Muscle of back (tissue), 13 donors: ENCODE measurements at places on chromosomes 6 and 20. TPM values are rescaled to one million over a fixed set of nuclear protein-coding genes. Genes with fewer than 3 reads are reported as not detected.
A peak's percentile ranks its signal among the peaks of the same experiment; 100 is the strongest.

The GABRR1 gene
- 1.2 TPM for polyA plus RNA-seq

DNA sequence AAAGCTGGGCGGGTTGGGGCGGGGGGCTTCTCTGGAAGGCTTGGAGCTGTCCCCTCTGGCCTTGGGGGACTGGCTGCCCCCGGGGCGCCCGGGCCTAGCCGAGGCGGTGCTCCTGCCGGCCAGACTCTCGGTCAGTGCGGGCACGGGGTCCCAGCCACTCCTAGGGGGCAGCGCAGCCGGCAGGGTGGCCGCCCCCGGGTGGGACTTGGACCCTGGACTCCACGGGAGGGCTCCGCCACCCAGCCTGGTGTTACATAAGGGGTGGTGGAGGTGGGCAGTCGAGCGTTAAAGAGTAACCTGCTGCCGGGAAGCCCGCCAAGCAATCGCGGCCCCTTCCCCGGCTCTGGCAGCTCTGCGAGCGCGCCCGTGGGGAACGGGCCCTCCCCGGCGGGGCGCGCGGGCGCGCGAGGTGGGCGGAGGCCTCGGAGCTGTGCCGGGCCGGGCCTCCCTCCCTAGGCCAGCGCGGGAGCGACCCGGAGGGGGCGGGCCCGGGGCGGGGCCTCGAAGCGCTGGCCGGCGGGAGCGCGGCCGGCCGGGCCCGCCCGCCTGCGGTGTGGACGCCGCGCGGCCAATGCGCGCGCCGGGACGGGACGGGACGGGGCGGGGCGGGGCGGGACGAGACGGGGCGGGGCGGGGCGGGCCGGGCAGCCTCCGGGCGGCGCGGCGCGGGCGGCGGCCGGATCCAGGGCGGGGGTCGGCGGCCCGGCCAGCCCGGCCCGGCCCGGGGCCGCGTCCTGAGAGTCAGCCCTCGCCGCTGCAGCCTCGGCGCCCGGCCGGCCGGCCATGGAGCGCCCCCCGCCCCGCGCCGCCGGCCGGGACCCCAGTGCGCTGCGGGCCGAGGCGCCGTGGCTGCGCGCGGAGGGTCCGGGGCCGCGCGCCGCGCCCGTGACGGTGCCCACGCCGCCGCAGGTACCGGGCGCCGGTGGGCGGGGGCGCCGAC, at the start of gene SLC2A4RG:
Gene SLC2A4RG, plus strand, starts transcription at position 647 of the 940 bp plus-strand sequence. Its CDS starts 137 bp downstream, at position 784.
- DNase-seq = peak; percentile 88

DNA sequence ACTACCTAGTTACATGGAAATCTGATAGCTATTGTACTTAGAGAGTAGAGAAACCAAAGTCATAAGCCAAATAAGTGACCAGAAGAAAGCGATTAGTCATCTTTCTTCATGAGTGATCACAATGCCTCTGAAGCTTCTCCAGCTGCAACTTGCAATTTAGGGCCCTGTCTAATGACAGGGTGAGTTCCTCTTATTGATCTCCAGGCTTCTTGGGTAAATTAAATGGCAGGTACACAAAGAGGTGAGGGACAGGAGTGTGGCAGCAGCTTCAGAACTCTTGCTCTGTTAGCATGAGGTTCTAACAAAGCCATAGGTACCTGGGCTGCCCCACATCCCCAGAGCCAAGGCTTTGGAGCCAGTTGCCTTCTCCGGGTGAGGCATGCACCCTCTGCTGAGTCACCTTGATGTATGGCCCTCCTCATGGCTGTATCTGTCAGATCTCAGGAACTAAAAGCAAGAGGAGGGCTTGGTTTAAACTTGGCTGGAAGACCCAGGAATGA, 60.8 kb downstream of the PRDM1 start:
- DNase-seq = no peak

DNA sequence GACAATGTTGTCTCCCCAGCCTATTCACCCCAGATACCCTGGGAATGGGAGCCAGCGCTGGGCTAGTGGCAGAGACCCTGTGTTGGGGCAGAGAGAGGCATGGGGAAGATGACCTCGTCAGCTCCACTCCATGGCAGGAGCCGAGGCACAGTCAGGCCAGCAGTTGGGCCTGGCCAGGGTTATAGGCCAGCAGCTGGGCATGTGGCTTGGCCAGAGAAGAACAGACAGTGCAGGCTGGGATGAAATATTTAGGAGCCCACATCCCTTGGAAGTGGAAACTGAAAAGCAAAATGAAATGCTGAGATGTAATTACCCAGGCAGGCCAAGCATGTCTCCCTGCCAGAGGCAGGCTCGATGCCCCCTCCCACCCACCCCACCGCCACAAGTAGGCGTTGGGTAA, 70.0 kb downstream of the GRM4 start:
- no peak for DNase-seq

DNA sequence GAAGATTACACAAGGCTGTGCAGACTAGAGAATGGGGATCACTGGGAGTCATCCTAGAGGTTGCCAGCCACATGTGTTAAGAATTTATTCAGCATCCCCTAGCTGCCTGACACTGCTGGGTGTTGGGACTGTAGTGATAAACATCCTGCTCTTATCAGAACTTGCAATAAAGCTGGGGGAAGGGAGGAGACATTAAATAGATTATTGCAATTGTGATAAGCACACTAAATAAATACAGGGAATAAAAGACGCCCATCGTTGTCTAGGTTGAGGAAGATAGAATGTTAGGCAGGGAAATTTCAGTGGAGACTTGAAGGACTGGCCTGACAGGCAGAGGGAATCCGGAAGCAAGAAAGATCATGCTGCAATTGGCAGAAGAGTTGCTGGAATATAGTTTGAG, 33.2 kb upstream of the TRAM2 start:
- DNase-seq = no peak

- DNase-seq = no peak
Measured at GRCh38 chr6:2763345-2763841, 1.8 kb upstream of the WRNIP1 start.

GRCh38 chr20:48547664-48548063, 280.1 kb downstream of the PREX1 start:
- no peak for DNase-seq

GRCh38 chr6:53429401-53429800, 80.7 kb upstream of the ELOVL5 start:
- DNase-seq = no peak

GRCh38 chr6:106186714-106187113, 100.6 kb downstream of the PRDM1 start:
- DNase-seq = no peak

The TTPAL gene
- 7.1 TPM for polyA plus RNA-seq

GRCh38 chr6:165451838-165452237, 142.4 kb upstream of the C6orf118 start:
- DNase-seq = no peak

DNA sequence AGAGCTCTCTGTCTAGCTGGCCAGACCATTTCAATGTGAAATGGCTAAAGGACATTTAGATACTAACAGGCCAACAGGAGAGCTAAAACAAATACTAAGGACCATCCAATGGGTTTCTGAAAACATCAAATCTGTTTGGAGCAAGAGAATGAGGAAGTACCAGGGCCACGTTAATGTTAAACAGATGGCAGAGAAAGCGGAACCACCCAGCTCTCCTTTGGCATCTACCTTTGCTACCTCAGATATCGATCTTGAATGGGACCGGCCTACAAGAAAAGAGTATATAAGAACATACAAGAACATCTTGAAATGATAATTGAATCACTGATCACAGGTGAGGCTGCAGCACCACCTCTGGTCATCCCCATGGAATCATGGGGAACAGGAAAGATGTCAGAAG, 31.8 kb downstream of the KCNK5 start:
- no peak for DNase-seq

The LINC00237 gene
- 0.78 TPM for polyA plus RNA-seq

The NOTCH4 gene
- 25.7 TPM for polyA plus RNA-seq

The DEFB124 gene
- 2.2 TPM for polyA plus RNA-seq

The FAM217A gene
- 1.1 TPM for polyA plus RNA-seq

The CTAGE9 gene
- not detected for polyA plus RNA-seq

The EFCAB8 gene
- 0.28 TPM for polyA plus RNA-seq

DNA sequence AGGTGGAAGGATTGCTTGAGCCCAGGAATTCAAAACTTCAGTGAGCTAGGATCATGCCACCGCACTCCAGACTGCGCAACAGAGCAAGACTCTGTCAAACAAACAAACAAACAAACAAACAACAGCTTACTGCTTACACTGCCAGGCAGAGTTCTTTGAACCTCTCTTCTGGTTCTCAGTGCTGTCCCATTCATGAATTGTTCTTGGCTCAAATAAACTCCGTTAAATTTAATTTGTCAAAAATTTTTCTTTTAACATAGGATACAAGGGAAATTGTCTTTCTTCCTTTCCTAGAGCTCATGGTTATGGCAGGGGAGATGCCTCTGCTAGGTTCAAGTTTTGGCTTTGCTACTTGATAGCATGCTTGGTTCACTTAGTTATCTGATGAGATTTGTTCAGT, 29.7 kb upstream of the RFPL4B start:
- no peak for DNase-seq

DNA sequence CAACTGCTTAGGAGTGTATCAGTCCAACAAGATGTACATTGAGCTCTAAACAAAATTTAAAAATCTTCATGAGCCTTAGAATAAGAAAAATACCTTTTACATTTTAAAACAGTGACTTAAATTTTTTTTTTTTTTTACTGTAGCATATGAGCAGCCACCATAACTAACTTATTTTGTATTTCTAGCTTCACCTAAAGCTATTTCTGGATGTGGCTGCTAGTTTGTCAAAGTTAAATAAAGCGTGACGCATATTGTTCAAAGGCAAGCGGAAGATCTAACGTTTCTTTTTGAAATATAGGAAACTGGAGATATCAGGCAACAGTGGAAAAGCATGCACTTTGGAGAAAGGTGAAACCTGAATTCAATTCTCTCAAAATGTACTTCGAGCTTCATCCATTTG, 3.3 kb upstream of the IL22RA2 start:
- no peak for DNase-seq

GRCh38 chr6:164928057-164928727, 381.2 kb downstream of the C6orf118 start:
- no peak for DNase-seq
